Activated CD8-positive, alpha-beta memory T cell treated with anti-CD3 and anti-CD28 coated beads for 1 hour (primary cell): ENCODE measurements at places on chromosomes 16 and 17.

GRCh38 chr16:85491058-85491771, 121.9 kb upstream of the GSE1 start:
- DNase-seq = peak; percentile 9

- DNase-seq = no peak
These were observed 73.0 kb downstream of the BCAS3 start for GRCh38 chr17:60750640-60751039.

GRCh38 chr17:72399608-72400487, 279.0 kb downstream of the SOX9 start:
- DNase-seq = no peak

DNA sequence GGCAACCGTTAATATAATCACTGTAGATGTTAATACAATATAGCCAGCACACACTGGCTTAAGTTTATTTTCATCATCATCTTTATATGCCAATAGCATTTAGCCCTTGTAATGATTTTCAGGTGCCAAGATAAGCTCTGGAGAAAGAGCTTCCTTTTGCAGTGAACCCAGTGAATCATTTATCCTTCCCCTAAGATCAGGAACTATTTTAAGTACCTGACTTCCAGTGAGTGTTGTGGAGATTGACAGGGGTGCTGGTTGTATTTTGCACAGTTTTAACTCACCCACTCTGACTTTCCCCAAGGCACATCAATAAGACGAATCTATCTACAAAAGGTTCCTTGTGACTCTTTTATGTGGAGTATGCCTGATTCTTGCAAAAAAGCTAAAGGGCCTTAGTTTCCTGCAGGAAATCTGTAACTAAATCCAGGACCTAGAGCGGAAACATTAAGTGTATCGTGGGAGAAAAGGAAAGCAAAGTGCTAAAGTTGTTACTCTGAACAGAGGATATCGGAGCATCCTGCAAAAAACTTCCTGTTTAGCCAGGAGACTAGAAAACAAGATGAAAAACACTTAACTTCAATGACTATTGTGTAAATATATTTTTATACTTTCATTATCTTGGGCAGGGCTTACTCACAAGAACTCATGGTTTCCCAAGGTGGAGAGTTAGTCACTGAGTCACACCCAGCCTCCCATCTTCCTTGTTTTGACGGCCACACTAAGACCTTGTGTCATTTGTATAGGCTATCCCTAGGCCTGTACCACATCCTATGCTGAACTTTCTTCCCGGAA, 183.6 kb downstream of the MAP2K6 start:
- no peak for DNase-seq

- DNase-seq = no peak
These were observed 2.3 kb downstream of the RPRML start for GRCh38 chr17:46976626-46977270.

- no peak for DNase-seq
These were observed 9.7 kb downstream of the INPP5K start for GRCh38 chr17:1506649-1507267.

DNA sequence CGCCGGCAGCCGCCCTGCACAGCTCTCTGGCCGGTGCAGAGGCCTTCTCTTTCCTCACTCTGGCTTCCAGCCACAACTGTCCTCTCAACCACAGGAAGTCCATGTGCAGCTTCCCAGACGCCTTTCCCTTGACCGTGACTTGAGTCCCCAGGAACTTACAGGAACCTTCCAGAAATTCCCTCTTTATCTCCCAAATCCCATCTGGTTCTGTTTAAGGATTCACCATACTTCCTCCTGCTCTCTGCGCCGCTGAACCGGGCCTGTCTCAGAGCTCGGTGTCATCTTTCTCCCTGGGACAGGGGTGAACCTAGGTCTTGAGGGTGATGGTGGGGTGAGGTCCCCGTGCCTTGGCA, 65.2 kb upstream of the ZNF469 start:
- DNase-seq = no peak

- DNase-seq = no peak
These were observed 267.2 kb upstream of the SALL1 start for GRCh38 chr16:51418258-51418657.

GRCh38 chr17:44353672-44354331, 8.7 kb downstream of the GRN start:
- no peak for DNase-seq

DNA sequence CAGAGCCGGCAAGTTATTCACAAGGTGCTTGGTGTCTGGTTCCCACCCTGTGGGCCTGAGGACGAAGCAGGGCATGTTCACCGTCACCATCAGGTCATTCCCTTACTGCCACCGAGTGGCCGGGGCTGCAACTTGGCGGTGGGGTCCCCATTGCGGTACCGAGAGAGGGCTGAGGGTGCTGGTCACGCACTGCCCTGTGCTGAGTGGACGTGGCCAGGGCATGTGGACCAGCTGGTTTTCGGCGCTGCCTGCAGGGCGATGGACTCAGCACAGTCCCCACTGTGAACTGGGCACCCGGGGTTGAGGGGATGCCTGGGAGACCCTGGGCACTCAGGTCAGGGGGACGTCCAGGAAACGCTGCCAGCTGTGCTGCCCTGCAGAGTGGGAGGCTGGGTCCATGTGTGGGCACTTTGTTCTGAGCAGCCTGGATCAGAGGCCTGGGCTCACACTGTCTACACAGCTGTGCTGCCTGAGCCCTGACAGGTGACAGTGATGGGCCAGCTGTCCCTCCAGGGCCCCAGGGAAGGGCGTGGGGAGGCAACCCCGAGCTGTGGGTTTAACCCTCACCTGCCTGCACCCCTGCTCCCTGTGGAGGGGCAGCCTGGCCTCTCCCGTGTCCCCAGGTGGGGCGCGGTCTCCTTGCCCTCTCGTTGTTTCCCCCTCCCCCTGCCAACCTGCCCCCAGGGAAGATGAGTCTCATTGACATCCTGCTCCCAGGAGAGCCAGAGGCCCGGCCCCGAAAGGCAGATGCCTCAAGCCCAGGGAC, 39.3 kb upstream of the GNG13 start:
- DNase-seq = no peak

DNA sequence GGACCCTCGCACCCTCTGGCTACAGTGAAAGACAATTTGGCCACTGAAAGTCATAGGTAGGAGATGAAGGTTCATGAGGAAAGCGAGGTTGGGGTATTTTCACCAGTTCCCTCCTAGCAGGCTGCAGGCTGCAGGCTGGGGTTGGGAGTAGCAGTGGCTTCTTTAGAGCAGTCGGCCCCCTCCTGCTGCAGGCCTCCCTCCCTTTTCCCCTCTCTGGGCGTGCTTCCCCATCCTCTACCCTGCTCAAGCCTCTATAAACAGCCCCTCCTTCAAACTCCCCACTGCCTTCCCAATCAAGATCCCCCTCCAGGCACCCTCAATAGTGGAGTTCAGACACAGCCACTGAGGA, 41.8 kb downstream of the GAS7 start:
- no peak for DNase-seq

DNA sequence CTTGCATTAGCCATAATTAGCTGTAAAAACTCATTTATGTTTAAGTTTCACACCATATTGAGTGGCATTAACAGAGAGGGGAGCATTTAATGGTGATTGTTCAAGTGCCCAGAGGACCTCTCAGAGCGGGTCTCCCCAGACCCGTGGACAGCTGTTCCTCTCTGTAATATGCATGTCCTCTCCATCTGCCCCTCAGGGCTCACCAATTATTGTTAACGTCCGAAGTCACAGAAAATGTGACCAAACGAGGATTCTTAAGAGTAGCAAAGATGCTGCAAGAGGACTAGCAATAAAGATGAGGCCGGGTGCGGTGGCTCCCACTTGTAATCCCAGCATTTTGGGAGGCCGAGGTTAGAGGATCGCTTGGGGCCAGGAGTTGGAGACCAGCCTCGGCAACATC, 130.2 kb downstream of the CPPED1 start:
- DNase-seq = no peak

DNA sequence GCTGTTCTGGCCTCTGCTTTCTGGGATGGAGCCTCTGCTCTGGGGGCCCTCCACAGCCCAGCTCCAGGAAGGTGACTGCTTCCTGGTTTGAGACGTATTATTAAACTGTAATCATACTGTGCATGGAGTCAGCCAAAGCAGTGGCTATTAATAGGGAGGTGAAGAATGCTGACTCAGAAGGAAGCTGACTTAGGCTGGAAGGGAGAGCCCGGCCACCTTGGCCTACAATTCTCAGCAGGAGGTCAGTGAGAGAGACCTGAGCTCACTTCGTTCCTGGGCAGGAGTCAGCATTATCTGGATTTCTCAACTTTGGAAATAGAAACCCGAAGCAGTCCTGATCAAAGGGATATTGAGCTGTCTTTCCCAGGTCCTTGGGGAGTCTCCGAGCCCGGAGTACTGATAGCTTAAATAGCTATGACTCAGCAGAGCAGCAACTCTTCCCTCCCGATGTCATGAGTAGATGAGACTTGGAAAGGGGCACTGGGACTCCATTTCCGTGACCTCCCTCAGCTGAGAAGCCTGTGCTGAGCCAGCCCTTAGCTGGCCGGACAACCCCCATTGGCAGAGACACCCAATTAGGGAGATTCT, 91.8 kb downstream of the YPEL2 start:
- no peak for DNase-seq

GRCh38 chr17:27281438-27281837, 12.5 kb upstream of the WSB1 start:
- DNase-seq = no peak

DNA sequence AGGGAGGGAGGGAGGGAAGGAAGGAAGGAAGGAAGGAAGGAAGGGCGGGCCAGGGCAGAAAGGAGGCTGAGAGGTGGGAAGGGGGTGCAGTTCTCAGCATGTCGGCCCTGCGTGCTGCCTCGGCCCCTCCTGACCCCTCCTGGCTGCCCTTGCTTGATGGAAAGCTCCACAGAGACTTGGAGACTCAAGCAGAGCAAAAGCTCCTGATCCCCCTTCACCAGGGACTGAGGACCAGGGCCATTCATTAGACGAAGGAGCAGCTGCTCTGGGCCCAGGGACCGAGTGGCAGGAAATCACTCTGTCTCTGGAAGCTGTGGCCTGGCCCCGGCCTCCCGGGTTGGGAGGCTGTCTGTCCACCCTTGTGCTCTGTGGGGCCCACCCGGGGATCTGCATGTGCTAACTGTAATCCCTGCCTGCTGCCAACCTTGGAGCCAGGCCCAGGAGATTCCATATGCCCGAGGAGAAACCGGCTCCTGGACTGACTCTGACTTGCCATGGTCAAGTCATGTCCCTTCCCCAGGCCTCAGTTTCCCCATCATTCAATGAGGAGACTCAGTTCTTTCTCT, 27.4 kb upstream of the C1QL1 start:
- DNase-seq = no peak

GRCh38 chr16:69481901-69482341, 57.5 kb downstream of the CYB5B start:
- no peak for DNase-seq

- DNase-seq = no peak
These were observed 80.8 kb upstream of the HSBP1 start for GRCh38 chr16:83727018-83727417.

DNA sequence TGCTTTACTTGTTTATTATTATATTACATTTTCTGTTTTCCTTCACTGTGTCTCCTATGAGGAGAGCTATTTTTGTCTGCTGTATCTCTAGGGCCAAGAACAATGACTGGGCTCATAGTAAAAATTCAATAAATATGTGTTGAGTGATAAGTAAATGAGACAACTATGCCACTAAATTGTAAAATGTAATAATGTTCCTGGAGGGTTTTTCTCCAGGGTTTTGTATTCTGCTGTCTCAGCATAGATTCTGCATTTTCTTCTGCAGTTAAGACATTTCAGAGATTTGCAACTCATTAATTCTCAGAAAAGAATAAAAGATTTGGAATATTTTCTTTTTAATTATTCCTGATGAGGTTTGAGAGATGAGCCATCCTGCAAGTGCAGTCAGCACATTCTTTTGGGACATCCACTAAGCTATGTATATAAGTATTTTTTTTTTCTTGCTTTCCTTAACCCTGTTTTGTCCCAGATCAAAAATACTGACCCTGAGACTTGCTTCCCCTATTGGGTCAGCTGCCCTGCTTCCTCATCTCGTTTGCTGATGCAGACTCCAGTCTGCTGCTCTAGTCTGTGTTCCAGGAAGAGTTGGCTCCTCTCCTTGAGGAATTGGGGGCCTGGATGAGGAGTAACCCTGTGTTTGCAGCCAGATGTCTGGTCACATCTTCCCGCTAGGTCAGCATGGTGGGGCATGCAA, 122.9 kb downstream of the ABCA8 start:
- DNase-seq = no peak

- DNase-seq = no peak
These were observed 3.8 kb upstream of the XYLT1 start for GRCh38 chr16:17474572-17474971.

- DNase-seq = no peak
These were observed at the start of gene UNC13D for GRCh38 chr17:75843577-75844529. TSS of gene UNC13D (minus strand) at chr17:75844404. CDS start at chr17:75844337, 67 bp downstream.

DNA sequence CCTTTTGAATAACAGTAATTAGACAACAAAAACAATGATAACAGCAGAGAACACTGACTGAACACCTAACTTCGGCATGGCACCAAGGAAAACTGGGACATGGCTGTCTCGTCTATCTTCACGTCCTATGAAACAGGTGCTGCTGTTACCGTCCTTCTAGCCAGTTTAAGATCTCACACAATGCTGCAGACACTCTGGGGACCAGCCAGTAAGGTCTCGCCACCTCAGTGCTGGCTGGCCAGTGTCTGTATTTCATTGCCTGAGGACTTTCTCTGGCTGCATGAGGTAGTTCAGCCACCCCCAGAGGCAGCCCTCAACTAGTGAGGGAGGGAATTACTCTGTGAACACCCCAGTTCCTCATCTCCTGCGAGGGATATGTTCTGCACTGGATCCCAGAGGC, 57.6 kb downstream of the AMFR start:
- no peak for DNase-seq

GRCh38 chr16:81848306-81848853, 69.3 kb downstream of the PLCG2 start:
- no peak for DNase-seq

DNA sequence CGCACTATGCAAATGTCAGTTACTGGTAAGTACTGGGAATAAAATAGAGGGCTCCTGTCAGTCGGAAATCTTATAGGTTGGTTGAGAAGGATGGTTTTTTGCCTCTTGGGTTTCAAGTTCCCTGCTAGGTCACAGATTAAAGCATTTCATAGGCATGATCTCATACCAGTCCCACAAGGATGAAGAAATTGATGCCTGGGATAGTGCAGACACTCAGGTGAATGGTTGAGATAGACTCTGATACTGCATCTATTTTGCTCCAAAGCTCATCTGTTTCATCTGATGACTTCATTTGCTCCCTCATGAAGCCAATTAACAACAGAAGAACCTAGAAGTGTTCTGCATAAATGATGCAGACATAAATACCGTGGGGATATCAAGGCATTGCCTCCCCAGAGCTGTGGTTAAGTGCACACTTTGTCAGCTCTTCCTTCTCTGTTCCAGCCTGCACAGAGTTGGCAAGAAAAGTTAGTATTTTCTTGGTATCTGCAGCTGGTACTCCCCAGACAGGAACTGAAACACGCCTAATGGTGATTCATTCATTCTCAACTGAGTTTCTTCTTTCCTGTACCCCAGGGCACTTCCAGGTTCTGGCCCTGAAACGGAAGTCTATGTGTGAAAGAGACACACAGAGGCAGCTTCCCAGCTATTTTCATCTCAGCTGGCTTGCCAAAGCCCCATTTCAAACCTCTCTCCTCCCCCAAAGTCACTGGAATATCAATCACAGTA, 418.3 kb upstream of the SALL1 start:
- no peak for DNase-seq

GRCh38 chr17:52831536-52831935, 673.0 kb upstream of the CA10 start:
- DNase-seq = no peak
